ENCODE measurements at places on chromosomes 5 and 9.

GRCh38 chr5:171425596-171426244 is 6.3 kb downstream of the FGF18 start:
- DNase-seq: no peak

DNA sequence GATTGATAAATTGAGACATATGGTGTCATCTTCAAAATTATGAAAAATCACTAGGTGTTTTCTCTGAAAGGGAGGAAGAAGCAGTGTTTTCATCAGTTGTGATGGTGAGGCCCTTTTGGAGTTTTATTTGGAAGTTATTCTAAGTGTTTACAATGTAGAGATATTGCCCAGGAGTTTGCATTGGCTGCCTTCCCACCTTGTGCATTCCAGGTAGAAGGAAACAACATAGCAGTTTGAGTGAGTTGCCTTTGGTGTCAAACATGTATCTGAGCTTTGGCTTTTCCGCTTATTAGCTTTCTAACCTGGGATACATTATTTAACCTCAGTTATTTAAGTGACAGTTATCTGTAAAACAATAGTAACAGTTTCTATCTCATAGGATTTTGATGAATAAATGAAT is 122.5 kb downstream of the SCAMP1 start:
- no peak for DNase-seq

- DNase-seq: no peak
Measured at GRCh38 chr5:72681781-72682180, 134.7 kb upstream of the TNPO1 start.

DNA sequence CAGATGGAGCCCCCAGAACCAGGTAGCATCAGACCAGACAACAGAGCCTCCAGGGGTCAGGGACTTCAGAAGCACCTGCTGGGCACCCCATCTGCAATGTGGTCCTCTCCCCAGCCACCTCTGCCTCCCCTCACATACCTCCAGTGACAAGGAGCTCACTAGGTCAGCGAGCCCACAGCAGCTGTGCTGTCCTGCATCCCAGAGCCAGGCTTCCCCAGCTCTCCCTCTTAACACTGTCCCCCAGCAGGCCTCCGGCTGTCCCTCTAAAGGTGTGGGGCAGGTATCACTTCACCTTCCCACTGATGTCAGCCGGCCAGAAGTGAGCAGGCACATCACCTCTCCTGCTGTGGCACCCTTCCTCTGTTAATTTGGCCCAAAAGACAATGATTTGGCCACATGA is 83.6 kb downstream of the LMX1B start:
- DNase-seq: no peak

- DNase-seq: no peak
Measured at GRCh38 chr9:99783799-99784198, 37.9 kb upstream of the NR4A3 start.

DNA sequence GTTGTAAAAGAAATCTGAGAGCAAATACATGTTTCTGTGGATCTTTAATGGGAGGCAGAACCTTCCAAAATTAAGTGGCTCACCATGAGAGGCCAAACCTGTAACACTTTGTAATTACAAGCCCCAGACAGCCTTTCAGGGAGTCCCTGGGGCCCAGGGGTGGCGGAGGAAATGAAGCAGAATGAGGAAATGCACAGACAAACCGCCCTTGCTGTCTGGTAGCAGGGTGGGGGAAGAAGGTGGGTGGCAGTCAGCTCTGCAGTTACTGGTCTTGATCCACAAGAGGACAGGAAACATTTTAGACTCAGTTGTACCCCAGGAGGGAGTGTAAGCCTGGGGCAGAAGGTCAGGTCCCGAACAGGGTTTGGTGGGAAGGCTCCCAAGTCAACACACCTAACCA is 6.5 kb downstream of the ARL14EPL start:
- DNase-seq: no peak

GRCh38 chr5:169301386-169301934 is 521 bp upstream of the SLIT3 start:
- no peak for DNase-seq

DNA sequence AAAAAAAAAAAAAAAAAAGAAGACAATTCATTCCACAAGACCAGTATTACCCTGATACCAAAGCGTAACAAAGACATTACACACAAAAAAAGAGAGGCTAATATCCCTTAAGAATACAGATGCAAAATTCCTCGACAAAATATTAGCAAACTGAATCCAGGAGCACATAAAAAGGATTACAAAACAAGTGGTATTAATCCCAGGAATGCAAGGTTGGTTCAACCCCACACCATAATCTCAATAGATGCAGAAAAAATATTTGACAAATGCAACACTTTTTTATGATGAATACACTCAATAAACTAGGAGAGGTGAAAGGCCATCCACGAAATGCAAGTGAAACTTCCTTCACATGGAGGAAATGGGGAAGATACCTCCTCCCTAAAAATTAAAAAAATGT is 80.1 kb upstream of the TLR4 start:
- no peak for DNase-seq

Data from T-helper 2 cell (primary cell).